Gastroesophageal sphincter (tissue), 4 donors: ENCODE measurements at places on chromosomes 4 and X.

- ATAC-seq: no peak
Measured at GRCh38 chrX:23890933-23891332, 16.8 kb downstream of the APOO start.

DNA sequence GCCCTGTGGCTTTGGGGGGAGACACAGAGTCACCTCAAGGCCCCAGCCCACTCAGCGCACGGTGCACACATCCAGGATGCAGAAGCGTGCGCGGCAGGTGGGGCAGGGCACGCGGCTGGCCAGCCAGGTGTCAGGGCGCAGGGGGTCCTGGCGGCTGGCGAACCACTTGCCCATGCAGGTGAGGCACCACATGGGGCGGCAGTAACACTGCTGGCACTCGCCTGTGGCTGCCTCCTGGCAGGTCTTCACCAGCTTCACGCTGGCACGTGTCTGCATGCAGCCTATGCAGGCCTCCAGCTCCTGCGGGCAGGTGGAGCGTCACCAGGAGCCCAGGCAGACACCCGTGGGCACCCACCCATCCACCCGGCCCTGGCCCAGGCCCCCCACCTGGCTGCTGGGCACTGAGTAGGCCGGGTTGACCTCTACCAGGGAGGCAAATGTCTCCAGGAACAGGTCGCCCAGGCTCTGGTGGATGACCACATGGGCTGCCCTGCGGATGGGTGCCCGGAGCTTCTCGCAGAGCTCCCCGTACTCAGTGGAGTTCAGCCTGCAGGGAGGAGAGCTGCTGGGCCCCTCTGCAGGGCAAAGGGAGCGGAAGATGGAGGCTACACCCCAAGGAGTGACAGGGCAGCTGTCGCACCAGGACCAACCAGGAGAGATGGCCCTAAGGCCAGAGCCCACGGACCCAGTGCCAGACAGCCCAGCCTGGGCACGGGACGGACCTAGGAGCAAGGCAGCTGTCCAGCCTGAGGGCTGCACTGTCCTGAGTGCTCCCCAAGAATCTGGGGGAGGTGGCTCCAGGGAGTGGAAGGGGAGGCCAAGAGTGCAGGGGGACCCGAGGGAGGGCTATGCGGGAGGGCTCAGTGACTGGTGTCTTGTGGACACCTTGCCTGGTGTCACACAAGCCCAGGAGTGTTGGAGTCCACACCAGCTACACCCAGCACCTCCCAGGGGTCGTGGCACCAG lies 3.7 kb downstream of the TMEM129 start:
- ATAC-seq: no peak

- no peak for ATAC-seq
Measured at GRCh38 chr4:162343967-162344366, 180.2 kb upstream of the FSTL5 start.

GRCh38 chrX:149858592-149858991 lies 22.4 kb upstream of the MAGEA8 start:
- no peak for ATAC-seq

DNA sequence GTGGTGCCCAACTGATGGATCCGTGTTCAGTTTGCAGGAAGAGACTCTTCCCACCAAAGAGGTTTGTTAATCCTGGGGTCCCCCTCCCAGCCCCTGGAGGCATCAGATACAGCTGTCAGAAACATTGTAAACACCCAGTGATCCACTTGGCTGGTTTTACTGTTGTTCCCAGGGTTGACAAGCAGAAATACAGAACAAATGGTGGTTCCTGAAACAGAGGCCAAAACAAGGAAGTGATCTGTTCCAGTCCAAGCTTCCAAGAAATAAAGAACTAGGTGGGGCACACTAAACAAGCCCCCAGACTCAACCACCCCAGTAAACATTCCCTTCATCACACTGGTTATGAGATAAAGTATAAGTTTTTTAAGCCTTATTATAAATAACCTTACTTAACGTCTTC lies 1.4 kb downstream of the TMLHE start:
- ATAC-seq: no peak

DNA sequence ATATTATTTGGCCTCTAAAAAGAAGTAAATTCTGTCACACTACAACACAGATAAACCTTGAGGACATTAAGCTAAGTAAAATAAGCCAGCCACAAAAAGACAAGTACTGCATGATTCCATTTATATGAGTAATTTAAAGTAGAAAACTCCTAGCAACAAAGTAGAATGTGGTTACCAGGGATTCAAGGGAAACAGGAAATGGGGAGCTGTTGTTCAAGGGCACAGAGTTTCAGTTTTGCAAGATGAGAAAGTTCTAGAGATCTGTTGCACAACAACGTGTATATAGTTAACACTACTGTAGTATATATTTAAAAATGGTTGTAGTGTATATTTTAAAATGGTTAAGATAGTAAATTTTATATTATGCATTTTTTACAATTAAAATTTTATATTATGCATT lies 25.4 kb downstream of the SEC31A start:
- peak; percentile 76 for ATAC-seq
